ENCODE measurements at places on chromosomes 1 and 21.

DNA sequence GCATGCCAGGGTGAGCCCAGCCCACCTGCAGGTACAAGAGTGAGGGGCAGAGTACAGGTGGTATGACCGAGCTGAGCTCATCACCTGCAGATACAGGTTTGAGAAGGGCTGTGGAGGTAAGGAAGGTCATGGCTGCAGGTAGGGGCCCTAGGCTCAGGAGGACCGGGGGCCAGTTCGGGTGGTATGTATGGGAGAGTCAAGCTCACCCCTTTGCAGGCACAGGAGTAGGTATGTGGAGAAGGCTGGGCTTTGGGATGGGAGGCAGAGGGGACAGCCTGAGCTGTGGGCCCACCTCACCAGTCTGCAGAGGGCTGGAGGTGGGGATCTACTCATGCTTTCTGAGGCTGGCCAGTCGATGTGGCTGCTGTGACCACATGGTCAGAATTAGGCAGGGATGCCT, 17.2 kb downstream of the PODN start:
- DNase-seq, result no peak

GRCh38 chr21:42775891-42776290, 103.4 kb downstream of the WDR4 start:
- DNase-seq, result no peak

DNA sequence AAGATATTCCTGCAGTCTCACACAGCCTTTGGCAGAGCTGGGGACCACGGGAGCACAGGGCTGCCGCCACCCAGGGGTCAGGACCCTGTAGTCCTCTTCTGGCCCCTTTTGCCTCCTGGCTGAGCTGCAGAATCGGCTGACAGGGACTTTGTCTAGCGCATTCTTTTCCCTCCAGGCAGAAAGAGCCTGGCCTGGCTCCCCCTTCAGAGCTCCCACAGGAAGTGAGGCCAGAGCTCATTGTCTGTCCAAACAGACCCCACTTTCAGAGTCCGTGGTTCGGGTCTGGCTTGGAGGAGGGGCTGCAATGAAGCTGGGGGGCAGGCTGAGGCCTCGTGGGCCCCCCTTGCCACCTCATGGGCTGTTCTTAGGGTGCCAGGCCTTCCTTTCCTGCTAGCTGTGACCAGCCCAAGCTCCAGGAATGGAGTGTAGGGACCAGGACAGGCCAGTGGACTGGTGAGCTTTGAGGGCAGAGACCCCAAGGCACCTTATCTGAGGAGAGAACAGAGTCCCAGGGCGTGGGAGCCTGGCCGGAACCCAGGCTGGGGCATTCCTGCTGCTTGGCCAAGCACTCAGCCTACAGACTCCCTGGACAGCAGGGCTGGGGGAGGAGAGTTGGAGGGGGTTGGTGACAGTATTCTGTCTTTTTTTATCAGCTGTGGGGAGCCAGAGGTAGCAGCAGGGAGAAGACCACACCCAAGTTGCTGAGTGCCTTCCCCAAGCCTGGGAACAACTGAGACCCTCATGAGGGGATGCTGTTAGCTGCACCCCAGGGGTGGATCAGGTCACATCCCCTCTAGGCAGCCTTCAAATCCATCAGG, 4.7 kb downstream of the CELSR2 start:
- DNase-seq, result no peak

GRCh38 chr21:25496825-25497482, 110.3 kb downstream of the MRPL39 start:
- no peak for DNase-seq

- DNase-seq, result no peak
Observed at GRCh38 chr1:63320022-63320721, 2.2 kb upstream of the FOXD3 start.

- no peak for DNase-seq
Observed at GRCh38 chr21:30943243-30943642, 61.9 kb upstream of the KRTAP11-1 start.

DNA sequence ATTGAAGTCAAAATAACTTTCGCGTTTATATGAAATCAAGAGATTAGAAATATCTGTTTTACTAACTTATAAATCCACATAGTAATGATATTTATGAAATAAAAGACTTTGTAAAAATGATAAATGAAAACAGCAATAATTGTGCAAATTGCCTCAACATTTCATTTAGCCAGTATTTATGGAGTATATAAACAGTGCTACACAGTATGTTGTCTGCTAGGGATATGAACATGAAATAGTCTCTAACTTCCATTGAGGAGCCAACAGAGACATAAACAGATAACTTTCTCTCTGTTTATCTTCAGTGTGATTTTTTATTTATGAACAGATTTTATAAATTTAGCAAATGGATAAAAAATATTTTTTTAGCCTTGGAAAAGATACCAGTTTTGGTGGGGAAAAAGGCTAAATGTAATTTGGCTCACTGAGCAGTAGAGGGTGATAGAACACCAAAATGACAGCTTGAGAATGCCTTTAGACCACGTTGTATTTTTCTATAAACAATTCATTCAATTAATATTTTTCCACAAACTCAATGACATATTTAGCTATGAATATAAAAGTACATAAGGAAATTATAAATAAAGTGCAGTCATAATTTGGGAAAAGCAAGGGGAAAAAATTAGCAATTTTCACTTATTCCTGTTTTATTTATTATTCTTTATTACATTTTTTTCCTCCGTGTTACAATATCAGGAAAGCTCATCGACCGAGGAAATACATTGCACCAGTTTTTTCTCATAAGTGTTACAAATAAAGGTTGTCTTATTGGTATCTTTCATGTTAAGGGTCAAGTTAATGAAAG, 47.5 kb upstream of the EEIG2 start:
- no peak for DNase-seq

DNA sequence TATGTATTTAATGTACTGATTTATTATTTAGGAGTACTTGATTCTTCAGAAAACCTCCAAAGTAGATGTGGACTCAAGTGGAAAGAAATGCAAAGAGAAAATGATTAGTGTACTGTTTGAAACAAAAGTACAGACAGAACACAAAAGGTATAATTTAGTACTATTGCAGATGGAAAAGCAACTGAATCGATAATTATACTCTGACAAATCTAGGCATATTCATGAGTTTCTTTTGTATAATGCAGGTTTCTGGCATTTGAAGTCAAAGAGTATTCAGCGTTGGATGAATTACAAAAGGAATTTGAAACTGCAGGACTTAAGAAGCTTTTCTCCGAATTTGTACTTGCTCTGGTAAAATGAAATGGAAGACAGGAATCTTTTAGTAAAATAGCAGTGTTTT, 12.5 kb downstream of the RWDD3 start:
- DNase-seq, result no peak

DNA sequence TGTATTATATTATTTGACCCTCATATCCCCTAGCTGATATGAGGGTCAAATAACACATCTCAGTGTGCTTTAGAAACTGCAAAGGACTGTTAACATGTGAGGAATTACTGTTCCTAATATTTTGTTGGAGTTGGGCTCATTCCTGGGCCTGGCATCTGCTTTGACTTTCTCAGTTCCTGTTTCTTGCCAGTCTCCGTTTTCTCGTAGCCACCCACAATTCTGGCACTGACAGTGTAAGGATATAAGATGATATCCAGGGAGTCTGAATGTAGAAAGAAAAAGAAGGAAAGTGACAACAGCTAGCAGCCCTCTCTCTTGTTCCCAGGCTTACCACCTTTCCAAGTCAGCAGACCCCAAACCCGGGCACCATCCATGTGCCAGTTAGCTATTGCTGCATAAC, 54.4 kb upstream of the SCMH1 start:
- no peak for DNase-seq

- no peak for DNase-seq
Observed at GRCh38 chr1:218694085-218694484, 348.9 kb downstream of the TGFB2 start.

- DNase-seq, result no peak
Observed at GRCh38 chr21:33132054-33132453, 62.1 kb downstream of the OLIG1 start.

DNA sequence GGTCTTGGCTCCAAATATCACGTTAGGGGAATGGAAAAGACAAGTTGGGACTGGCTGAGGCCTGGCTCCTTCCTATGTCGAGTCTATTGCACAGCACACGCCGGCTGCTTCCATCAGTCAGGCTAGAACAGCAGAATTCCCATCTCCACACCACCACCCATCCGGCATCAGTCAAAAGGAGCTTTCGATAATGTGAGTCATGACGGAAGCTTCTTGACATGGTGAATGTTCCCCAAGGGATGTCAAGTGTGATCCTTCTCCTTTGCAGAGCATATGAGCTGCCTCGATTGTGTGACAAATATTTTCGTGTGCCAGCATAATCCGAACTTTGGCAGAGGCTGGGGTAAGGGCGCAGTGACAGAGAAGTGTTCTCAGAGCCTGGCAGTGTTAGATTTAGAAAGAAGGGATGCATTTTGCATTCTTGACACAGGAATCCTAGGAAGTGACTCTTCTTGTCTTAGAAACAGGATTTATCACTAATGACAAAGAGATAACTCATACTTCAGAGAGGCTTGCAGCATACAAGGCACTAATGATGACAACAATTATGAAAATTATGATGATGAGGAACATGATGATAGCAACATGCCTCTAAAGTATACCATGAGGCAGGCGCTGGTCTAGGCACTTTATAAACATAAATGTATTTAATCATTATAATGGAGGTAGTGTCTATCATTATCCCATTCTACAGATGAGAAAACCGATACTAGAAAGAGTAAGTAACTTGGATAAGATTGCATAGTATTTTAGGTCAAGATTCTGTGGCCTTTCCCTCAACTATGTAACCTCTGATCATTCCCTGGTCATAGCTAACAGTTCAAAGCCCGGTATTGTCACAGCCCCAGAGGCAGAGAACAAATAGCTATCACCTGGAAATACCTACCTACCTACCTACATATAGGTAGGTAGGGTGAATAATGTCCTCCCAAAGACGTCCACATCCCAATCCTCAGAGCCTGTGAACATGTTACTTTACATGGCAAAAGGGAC, 135.0 kb downstream of the KCNJ6 start:
- no peak for DNase-seq

DNA sequence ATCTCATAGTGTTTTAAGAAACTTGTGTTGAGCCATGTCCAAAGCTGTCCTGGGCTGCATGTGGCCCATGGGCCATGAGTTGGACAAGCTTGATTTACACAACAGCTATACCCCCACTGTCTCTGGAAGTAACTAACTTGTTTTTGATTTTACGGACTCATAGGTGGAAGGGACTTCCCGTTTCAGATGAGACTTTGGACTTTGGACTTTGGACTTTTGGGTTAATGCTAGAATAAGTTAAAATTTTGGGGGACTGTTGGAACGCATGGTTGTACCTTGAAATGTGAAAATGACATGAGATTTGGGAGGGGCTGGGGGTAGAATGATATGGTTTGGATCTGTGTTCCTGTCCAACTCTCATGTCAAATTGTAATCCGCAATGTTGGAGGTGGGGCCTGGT, 52.6 kb upstream of the ZSWIM5 start:
- no peak for DNase-seq

DNA sequence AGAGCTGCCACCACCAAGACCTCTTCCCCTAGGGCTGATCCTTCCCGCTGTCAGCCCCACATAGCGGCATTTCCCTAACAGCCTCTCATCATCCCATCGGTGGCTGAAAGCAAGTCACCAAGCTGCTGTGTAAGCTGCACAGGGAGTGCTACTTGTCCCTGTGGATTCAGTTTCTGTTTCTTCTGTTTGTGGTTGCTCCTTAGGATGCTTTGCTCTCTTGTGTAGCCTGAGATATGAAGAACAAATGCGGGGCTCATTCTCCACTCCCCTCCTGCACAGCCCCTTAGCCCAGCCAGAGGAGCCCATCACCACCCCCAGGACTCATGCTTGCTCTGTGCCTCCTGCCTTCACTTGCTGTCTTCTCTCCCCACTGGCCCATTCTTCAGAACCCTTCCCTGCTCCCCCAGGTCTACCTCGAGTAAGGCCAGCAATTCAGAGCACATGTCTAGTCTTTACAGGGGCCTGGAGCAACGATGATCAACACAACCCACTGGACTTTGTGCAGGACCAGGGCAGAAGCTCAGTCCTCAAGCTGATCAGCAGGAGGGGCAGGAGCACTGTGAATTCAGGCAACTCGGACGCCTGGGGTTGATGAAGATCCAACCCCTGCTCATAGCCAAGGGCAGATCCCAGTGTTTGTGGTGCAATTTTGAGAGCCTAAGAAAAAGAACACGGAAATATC, 82.6 kb upstream of the GALNT2 start:
- DNase-seq, result no peak

DNA sequence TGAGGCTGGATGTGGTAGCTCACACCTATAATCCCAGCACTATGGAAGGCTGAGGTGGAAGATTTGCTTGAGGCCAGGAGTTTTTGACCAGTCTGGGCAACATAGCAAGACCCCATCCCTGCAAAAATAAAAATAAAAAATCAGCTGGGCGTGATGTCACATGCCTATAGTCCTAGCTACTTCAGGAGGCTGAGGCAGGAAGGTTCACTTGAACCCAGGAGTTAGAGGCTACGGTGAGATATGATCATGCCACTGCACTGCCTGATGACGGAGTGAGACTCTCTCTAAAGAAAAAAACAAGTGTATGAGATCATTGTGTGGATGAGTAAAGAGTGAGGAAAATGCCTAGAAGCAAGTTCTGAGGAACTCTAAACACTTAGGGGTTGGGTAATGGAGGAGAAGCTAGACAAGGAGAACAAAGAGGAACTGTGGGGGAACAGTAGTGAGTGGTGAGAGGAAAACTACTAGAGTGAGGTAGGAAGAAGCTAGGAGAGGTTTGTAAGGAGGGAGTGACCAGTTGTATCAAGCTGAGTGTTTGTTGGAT, 17.0 kb downstream of the CLIC4 start:
- DNase-seq, result no peak

DNA sequence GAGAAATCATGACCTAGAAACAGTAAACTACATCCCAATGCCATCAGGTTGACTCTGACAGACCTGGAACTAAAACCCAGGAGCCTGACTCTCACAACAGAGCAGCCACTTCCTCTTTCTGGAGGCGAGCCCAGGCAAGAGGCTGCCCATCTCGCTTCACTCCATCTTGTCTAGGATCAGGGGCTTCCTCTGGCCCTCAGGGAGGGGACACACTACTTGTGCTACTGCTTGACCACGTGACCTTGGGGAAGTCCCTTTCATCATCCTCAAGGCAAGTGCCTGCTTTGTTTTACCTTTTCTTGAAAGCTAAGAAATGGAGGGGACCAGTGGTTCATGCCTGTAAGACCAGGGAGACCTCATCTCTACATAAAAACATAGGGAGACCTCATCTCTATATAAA, 2.6 kb upstream of the TENT5B start:
- DNase-seq, result no peak
